Stimulated activated effector memory CD8-positive, alpha-beta T cell treated with anti-CD3 and anti-CD28 coated beads, Interleukin-12 subunit alpha, Interleukin-12 subunit beta, amount 100 ng/mL, for 72 hours (primary cell): ENCODE measurements at places on chromosomes 12 and 14.
A peak's percentile ranks its signal among the peaks of the same experiment; 100 is the strongest.

GRCh38 chr14:88005050-88005481, at the start of gene GPR65:
Gene GPR65, plus strand, starts transcription at chr14:88005135. Its CDS starts 5,713 bp downstream, at chr14:88010848.
- DNase-seq: no peak

- no peak for DNase-seq
These were observed 53.7 kb downstream of the ACTN1 start for GRCh38 chr14:68925373-68925772.

DNA sequence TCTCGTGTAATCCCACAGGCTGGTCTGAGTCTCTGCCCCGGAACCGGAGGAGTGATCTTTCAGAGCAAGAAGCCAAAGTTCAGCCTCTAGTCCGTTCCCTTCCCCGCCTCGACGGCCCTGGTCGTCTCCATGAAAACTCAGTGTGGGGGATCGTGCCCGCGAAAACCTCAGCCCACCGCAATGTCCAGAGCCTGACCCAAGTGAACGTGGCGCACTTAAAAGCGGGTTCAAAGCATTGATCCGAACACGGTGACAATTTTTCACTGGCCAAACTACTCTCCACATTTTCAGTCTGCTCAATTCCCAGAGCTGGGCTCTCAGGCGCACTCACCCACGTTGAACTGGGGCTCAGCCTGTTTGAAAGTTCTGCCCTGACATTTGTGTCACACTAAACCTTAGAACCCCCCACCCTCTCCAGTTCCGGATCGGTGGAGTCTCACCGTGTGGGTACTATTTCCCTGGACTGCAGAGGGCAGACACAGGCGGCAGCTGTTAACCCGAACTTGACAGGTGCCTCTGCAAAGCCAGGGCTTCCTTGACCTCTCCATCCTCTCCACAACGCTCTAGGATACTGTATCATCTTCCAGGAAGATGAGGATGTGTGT, 886 bp upstream of the PRICKLE1 start:
- DNase-seq: no peak

DNA sequence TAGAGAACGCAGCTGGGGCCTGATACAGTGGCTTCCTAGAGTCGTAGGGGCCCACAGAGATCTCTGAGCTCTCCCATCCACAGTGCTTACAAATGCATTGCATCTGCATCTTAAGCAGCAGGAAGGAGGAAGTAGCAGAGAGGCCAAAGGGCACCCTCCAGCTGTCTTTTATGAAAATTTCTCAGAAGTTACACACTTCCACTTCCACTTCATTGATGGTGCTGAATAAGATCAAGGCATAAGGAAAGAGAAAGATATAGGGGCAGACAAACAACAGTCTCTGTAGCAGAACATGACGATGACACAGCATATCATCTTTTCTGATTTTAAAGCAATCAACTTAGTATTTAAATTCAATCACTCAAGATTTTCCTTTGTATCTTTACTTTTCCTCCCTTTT, 51.6 kb upstream of the ABCC9 start:
- no peak for DNase-seq

DNA sequence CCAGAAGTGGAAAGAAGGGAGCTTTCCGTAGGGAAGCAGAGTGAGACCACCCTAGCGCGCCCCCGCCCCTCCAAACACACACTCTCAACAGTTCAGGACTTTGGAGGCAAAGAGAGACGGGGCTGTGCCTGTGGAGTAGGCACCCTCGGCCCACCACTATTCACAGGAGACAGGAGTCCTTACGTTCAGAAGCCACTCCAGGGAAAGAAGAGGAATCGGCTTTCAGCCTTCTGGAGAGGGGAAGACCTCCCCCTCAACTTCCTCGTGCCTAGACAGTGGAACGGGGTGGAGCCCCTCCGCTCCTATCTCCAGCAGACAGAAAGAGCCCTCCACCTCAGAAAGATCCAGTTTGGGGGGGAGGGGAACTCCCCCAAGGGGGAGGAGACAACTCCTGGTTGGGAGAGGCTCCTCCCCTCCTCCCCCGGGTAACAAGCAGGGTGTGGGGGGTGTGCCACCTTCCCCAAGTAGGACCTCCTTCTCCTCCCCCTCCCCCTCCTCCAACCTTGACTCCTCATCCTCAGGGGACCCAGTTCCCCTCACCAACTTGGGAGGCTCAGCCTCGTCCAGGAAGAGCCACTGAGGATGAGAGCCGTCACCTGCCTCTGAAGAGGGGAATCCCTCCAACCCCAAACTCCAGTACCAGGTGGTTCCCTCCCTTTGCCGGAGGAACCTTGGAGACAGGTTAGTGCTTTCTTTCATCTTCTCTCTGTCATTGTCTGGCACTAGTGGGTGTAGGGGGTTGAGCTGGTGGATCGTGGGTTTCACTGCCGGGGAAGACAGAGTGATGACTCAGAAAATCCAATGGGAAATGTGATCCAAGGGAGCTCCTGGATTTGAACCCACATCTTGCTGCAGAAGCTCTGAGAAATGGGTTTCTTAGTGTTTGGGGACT, 883 bp downstream of the FOXJ2 start:
- peak; percentile 72 for DNase-seq

DNA sequence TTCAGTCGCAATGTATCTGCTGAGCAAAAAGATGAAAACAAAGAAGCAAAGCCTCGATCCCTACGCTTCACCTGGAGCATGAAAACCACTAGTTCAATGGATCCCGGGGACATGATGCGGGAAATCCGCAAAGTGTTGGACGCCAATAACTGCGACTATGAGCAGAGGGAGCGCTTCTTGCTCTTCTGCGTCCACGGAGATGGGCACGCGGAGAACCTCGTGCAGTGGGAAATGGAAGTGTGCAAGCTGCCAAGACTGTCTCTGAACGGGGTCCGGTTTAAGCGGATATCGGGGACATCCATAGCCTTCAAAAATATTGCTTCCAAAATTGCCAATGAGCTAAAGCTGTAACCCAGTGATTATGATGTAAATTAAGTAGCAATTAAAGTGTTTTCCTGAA, 19.8 kb downstream of the CKB start:
- DNase-seq: no peak

GRCh38 chr14:93116676-93117200, 1.0 kb upstream of the ITPK1 start:
- no peak for DNase-seq

DNA sequence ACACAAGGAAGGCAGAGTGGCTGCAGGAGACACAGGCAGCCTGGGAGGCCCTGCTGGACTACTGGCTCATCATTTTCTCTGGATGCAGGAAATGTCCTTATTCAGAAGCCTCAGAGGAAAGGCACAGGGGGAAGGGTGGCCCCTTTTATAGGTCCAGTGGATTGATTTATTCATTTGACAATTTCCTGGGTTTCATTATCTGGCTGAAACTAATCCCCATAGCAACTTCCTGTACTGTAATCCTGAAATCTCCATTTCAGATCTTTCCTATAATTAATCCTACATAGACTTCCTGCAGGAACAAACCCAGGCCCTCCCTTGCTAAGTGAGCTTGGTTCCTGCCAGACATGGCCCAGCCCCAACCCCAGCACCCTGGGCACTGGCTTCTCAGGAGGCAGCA, 23.0 kb downstream of the KRT76 start:
- DNase-seq: no peak

DNA sequence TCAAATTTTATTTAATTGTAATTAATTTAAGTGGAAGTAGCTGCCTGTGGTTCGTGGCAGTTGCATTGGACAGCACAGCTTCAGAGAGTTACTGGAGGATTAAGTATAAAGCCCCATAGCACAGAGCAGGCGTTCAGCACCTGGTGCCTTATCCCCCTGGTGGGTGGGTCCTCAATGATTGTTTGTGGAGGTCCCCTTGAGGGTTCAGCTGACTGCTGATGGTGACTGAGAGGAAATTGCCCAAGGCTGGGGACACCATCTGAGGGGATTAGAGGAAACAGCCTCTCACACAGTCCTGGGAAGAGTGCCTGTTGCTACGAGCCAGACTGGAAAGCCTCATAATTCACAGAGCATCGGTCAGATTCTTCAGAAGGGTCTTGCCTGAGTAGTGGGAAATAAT, 83.4 kb upstream of the NOS1 start:
- no peak for DNase-seq

DNA sequence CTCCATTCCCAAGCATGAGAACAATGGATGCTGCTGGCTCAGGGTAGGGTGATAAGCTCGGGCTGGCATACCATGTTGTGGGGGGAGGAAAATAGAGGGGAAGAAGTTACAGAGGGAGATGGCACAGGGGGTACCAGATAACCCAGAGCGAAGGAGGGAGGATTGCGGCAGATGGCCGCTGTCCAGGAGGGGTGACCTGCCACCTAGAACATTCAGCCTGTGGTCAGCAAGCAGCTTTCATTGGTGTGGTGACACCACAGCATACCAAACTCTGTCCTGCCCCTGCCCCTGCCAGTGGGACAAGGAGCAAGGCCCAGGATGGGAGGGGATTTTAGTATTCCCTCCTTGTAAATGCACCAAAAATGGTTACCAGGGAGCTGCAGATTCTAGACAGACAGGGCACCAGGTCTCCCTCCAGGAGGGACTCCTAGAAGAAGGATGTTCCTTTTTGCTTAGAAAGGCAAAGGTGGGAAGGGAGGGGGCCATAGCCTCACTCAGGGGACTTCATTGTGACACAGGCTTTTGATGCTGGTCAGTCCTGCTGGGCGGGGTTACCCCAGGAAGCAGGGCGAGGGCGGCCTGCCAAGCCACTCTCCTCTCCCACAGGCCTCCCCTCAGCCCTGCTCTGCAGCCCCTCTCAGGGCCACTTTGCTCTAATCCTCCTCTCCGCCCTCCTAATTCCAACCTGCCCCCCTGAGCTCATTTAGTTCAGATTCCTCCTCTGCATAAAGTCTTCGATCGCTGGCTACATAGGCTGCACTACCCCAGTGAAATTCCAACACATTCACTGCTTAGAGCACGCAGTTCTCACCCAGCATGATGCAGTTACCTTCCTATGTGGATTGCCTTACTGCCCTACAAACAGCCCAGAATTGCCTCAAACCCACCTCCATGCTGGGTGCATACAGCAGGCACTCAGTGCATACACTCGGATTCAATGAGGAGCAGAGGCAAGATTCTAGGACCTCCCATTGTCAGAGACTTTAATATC, 36.0 kb upstream of the PLEKHG6 start:
- no peak for DNase-seq

GRCh38 chr14:76923431-76924370, 97.5 kb downstream of the LRRC74A start:
- no peak for DNase-seq

DNA sequence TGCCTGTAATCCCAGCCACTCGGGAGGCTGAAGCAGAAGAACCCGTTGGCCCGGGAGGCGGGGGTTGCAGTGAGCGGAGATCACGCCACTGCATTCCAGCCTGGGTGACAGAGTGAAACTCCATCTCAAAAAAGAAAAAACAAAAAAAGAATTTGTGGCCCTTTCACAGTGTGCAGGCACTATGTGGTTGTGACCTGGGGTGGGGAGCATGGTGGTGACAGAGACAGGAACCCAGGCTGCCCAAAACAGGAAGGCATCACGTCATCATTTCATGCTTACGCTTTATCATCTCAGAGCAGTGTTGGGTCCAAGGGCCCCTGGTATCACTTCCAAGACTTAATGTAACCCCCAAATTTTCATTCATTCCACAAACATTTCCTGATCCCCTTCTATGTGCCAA, 175.7 kb upstream of the GSC start:
- DNase-seq: peak; percentile 59

GRCh38 chr12:79662046-79662811, 28.5 kb downstream of the PAWR start:
- DNase-seq: no peak
